ENCODE measurements at places on chromosomes 2 and 18. TPM values are rescaled to one million over a fixed set of nuclear protein-coding genes. Genes with fewer than 3 reads are reported as not detected.

GRCh38 chr2:170434900-170435621, 257.1 kb downstream of the MYO3B start:
- DNase-seq: no peak

DNA sequence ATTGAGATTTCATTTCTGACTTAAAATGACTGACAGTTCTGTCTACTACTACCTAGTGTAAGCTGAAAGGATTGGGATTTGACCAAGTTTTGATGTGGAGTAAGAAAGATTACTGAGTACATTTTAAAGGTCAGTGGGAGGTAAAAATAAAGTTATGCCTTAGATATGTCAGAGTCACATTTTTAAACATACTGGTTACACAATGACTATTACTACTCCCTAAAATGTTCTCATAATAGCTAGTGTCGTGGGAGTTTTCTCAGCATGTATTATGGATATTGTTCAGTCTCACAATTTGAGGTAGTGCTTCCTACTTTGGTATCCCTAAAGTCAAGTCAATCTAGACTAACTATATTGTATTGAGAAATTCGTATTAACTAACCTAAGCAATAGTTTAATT, 1092.5 kb downstream of the LRP1B start:
- no peak for DNase-seq

TMEM178A gene
- total RNA-seq: 4.9 TPM

ZDBF2 gene
- total RNA-seq: 38.6 TPM

GRCh38 chr2:196128749-196129148, 42.6 kb downstream of the STK17B start:
- DNase-seq: no peak

- no peak for DNase-seq
Observed at GRCh38 chr2:147416099-147416498, 428.7 kb upstream of the ACVR2A start.

NXPH2 gene
- total RNA-seq: 15.7 TPM

DNA sequence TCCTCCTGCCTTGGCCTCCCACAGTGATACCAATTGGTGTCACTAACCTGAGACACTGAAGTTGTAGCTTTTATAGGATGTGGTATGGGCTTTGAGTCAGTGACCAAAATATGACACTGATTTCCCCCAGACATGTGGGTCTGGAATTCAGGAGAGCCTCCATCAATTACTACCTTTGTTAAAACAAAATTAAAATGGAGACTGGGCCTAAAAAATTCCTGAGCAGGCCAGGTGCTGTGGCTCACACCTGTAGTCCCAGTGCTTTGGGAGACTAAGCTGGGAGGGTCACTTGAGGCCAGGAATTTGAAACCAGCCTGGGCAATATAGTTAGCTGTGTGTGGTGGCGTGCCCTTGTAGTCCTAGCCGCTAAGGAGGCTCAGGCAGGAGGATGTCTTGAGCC, 36.9 kb upstream of the LIPG start:
- no peak for DNase-seq

DNA sequence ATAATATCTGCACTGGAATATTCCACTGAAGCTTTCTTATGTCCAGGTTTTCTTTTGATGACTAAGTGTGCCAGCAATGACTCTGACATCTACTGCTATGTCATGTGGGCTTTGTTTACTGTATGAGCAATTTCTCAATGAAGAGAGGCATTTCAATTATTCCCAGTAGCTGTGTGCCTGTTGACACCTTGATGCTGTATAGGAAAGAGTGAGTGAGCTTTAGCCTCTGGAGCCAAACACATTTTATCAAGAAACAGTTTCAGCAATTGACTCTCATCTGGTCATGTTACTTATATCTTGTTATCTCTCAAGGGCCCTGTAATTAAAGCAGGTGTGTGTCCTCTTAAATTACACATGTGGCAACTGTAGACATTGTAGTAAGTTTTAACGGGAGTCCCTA, 493.2 kb upstream of the FANCL start:
- DNase-seq: no peak

FAM228A gene
- total RNA-seq: 1.3 TPM

- no peak for DNase-seq
Observed at GRCh38 chr2:212357606-212358005, 181.0 kb downstream of the ERBB4 start.

GRCh38 chr18:55064760-55065159, 105.5 kb upstream of the CCDC68 start:
- no peak for DNase-seq

DNA sequence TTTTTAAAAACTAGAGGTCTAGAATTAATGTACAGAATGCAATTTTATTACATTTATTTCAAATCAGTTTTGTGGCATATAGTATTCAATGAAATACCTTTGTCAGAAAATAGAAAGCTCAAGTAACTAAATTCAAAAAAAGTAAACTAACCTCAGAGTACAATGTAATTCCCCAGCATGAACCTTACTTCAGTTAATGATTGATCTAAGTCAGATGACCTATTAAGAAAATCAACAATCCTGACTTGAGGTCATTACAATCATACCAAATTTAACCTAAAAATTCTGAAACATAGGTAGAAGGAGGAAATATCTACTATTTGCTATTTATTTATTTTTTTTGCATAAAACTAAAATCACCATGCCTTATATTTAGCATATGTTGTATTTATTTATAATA, 142.9 kb downstream of the CCDC102B start:
- DNase-seq: no peak

SNED1 gene
- total RNA-seq: 15.0 TPM

CLEC4F gene
- not detected for total RNA-seq

GRCh38 chr2:9001229-9001628, 2.3 kb downstream of the MBOAT2 start:
- no peak for DNase-seq

DCDC2C gene
- total RNA-seq: not detected

- no peak for DNase-seq
Observed at GRCh38 chr2:66984864-66985263, 412.3 kb upstream of the ETAA1 start.

REG3A gene
- not detected for total RNA-seq

IL1RL1 gene
- total RNA-seq: 4.0 TPM

DNA sequence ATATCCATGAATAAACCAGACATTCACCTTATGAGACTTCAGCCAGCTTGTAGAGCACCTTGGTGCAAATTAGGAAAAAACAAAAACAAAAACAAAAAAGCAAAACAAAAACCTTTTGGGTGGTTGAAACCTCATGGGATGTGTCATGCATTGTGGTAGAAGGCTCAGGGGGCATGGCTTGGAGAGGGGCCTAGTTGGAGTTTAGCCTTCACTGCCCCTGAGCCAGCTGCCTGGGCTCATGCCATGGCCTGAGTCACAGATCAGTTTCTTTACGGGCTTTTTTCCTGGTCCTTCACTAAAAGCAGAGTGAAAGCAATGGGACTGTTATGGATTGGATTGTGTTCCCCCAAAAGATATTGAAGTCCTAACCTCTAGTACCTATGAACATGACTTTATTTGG, 22.0 kb upstream of the DAPL1 start:
- peak; percentile 51 for DNase-seq

DPP10 gene
- total RNA-seq: 2.5 TPM

SEMA4F gene
- 3.3 TPM for total RNA-seq

MYO7B gene
- 1.5 TPM for total RNA-seq

GRCh38 chr2:226123300-226123699, 676.3 kb downstream of the IRS1 start:
- no peak for DNase-seq

GRCh38 chr2:110931648-110932047, 189.1 kb upstream of the BCL2L11 start:
- DNase-seq: peak; percentile 31

MYO5B gene
- 12.8 TPM for total RNA-seq
